ENCODE measurements at places on chromosomes 2 and 18. TPM values are rescaled to one million over a fixed set of nuclear protein-coding genes. Genes with fewer than 3 reads are reported as not detected.

Gene TCF23
- total RNA-seq: 10.7 TPM

Gene ATP6V1B1
- 0.48 TPM for total RNA-seq

GRCh38 chr2:133823226-133823550 lies 254.9 kb upstream of the NCKAP5 start:
- no peak for DNase-seq

DNA sequence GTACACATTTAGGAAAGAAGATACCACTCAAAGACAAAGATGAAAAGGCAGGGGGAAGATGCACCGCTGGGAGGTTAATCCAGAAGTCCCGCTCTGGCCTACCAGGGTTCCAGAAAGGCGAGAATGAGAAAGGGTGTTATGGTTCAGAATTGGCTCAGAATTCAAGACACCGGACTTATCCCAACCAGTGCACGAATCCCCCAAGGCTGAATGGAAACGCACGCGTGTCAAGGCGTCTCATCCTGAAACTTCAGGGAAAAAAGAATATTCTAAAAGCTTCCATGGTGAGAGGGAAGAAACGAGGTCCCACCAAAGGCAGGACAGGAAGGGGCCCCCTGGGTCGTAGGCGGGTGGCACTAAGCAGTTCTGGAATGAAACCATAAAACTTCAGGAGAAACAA lies 71.9 kb downstream of the SLC66A2 start:
- no peak for DNase-seq

DNA sequence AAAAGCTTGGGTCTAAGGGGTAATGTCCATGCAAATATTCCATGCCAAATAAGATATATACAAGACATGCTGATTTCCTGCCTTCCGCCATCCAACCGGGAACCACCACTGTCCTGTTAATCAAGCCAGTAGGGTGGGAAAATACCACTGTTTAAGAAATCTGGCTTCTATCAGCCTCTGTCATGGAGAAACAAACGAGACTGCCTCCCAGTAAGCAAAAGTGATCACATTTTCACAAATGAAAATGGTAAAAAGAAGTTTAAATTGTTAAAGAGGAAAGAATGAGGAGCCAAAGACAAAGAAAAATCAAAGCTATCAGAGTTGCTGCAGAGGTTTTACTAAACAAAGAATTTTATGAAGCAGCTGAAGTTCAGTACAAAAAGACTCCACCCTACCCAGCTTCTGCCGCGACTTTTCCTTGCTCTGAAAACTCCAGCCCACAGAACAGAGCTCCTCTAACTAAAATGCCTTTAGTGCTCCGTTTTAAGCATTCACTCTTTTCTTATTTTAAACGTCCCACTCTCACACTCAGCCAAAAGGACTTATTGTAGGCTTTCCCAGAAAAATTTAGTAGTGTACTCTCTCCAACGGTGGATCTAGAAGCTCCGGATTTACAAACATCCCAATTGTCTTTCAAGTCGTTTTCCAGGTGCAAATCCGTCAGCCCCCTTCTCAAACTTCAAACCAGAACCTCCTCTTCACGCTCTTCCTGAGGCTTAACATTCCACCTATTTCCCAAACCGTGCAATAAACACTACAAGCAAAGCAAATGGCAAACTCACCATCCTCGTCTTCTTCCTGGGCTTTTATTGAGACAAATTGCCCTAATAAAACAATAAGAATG lies 613 bp downstream of the COL5A2 start:
- no peak for DNase-seq

DNA sequence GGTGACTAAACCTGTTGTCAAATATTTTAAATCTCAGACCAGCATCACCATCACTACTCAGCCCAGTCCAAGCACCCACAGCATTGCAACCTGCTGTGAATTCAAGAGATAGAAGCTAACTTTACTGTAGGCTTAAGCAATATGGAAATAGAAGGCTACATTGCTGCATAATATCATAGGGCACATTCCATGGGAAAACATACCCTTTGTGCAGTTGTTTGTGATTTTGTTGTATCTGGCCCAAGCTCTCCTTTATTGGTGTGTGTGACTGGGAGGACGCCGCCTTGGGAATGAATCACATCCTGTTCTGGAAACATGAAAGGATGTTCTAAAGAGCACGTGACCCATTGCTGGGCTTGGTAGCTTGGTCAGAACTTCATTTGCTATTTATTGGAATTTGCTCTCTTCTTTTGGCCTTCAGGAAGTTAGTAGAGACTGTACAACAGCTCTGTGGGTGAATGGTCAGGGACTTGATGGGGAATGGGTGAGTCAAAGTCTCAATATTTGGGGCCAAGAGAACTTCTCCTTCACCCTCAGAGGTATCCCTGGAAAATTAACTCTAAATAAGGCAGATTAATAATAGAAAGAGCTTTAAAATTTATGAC lies 106.8 kb upstream of the SERPINE2 start:
- no peak for DNase-seq

DNA sequence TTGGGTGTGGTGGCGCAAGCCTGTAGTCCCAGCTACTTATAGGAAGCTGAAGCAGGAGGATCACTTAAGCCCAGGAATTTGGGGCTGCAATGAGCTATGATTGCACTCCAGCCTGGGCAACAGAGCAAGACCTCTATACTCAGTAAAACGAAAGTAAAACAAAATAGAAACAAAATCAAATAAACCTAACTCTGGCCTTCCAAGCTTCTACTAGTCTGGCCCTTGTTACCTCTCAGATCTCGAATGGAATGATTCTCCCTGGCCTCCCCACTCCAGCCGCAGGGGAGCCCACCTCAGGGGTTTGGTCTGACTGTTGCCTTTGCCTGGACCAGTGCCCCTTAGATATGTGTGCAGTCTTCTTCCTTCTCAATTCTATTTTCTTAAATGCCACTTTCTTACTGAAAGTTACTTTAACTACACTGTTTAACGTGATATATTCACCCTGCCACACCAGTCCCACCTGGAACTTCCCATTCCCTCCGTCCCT lies 160.0 kb upstream of the GCFC2 start:
- no peak for DNase-seq
